Stromal cell of bone marrow (primary cell): ENCODE measurements at places on chromosomes 12 and 14.

- no peak for DNase-seq
Observed at GRCh38 chr12:112537710-112538396, 119.1 kb downstream of the PTPN11 start.

DNA sequence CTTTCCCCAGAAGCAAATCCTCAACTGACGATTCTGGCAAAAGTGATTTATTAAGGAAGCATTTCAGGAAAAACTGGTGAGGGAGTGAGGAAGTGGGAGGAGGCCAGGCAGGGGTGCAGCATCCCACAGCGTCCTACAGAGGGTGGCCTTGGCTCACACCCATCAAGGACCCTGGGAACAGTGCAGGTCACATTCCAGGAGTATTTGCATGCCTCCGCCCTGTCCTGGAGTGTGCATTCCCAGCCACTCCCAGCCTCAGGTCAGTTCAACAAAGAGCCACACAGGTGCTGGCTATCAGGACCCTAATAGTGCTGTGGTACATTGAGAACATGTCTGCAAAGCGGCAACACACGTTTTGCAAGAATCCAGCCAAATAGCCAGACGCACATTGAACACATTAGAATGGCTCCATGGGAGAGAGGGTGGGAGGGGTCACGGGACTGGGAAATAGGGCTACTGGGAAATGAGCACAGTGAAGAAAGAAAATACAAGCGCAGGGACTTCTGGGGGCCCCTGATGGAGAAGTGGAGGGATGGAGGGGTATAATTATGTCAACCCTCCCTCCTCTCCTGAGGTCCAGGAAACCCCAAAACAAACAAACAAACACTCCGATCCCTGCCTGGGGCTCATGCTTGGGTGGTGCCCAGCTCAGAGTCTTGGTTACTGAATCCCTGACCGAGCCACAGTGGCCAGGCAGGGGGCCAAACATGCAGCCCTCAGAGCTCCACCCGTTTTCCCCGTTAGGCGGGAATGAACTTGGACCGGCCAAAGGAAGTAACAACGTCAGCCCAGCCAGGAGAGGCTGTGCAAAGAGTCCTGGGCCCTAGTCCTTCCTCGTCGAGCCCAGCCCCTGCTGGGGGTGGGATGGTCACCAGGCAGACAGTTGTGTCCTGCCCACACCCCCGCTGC is 36.5 kb downstream of the CMKLR1 start:
- peak; percentile 86 for DNase-seq

DNA sequence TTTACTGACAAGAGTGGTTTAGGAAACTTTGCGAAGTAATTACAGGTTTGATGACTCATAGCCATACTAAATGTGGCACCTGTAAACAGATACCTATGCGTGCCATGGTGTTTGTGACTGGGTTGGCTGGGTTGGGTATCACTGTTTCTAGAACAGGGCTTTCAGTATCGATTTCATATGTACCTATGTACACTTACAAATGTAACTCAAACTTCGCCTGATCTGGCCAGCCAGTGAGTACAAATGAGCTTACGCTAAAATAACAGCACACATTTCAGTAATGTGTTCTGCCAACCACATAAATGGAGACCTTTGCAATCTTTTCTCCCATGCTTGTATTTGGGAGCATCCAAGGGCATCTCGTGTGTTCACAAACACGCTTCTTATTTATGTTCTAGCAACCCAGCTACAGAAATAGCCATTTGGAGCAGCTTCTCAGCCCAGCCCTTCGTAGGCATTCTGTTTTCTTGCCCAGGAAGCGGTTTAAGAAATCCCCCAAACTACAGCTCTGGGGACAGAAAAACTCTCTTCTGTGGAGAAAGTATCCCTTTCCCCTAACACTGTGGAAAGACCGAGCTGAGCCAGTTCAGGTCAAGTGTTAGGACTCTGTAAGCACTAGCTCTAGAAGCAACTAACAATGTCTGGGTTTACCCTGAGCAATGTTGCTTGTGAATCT is 42.3 kb upstream of the MDM1 start:
- no peak for DNase-seq

DNA sequence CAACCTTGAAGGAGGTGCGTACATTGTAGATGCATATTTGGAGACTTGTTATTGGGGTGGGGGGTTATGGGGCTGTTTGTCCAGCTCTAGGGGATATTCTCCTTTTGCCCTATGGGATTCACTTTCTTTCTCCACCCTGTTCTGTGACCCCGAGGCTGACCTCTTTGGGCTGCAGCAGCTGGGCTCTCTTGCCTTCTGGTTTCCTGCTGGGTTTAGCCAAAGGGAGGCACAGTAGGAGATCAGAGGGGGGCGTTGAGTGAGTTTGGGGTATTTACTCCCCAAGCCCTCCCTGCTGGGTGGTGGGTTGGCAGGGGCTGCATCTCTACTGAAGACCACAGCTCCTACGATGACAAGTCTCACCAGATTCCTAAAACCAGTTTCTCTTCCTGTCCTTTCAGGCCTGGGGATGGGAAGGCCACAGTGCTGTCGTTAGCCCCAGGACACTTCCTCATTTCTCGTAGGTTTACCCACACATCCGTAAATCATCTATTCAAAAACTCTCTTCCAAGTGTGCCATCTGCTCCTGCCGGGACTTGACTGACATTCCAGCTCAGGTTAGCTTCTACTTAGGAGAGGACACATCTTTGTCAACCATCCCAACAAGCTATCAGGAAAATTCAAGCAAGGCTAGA is 127.1 kb downstream of the TMEM30B start:
- no peak for DNase-seq

- no peak for DNase-seq
Observed at GRCh38 chr12:91240386-91241095, 57.9 kb upstream of the DCN start.

- DNase-seq, result no peak
Observed at GRCh38 chr12:104189915-104190555, 25.5 kb upstream of the TXNRD1 start.

DNA sequence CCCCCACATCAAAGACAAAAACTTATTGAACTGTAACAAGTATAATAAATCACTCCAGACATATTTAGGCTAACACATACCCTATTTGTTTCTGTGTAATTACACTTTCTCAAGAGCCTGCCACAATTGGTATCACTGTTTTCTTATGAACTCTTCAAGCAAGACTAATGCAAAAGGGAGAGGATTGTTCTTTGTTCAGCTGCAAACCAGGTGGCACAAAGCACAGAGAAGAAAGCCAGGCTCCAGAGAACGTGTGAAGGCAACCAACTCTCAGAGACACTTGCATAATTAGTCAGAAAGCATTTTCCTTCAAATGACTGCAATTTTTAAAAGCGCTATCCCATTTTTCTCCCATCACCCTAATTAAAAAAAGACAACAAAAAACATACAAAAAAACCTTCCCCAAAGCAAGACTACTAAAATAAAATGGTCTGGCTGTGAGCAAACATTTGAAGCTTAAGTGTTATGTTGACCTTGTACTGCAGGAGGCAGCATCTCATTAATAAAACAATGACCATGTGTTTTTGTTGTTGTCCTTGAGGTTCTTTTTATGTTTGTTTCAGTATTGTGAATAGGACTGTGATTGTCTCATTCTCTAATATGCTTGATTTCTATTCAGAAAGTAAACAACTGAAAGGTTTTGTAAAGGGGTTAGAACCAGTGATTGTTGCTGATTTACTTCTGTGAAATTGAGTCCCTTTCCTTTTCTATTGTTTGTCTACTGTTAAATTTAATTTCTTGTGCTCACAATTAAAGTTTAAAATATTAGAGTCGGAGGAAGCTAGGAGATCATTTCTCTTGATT is 452.7 kb upstream of the PDE3A start:
- DNase-seq, result peak; percentile 39

GRCh38 chr14:62546862-62547474 is 498.3 kb downstream of the KCNH5 start:
- no peak for DNase-seq

- DNase-seq, result no peak
Observed at GRCh38 chr12:94660436-94660835, 10.1 kb upstream of the TMCC3 start.

DNA sequence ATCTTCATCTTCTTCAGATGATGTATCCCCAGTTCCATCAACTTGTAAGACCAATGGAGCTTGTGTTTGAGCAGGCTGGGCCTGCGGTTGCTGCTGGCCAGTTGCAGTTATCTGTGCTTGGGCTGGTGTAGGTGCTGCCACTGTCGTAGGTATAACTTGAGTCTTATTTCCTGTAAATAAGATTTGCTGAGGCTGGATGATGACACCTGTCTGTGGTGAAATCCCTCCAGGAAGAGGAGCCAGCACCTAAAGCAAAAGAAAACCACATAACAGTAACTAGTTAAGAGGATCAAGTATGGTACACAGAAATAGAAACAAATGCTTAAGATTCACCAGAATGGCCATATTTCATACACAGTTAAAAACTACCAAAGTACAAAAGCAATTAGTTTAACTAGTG is 28.2 kb downstream of the GTF2A1 start:
- no peak for DNase-seq
